Hippocampal formation (tissue), 2 donors: ENCODE measurements at places on chromosomes 1 and 21.

GRCh38 chr1:100382657-100383056 is 30.4 kb downstream of the CDC14A start:
- no peak for DNase-seq

DNA sequence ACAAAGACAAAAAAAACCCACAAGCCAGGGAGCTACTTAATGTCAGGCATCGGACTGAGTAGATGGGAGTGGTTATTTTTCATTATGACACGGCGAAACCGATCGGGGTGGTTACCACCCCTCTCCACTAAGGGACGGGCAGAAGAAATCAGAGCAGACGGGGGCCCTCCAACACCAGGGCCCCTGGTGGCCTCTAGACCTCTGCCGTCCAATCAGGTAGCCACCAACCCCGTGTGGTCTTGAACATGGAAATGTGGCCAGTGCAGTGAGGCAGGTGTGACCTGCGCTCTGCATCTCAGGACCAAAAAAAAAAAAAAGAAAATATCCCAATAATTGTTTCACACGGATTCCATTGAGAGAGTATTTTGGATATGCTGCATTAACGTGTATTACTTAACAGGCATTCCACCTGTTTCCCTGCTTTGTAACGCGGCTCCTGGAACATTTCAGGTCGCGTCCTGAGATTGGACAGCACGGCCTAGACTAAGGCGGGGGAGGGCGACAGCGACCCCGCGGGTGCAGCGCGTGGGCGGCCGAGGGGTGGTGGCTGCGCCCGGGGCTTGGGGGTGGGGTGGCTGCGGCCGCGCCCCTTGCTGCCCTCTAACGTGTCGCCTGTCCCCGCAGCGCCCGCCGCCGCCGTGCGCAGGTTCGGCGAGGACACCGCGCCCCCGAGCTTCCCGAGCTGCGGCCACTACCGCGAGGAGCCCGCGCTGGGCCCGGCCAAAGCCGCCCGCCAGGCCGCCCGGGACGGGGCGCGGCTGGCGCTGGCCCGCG is 48.3 kb downstream of the SIM2 start:
- no peak for DNase-seq

GRCh38 chr1:241536304-241536703 is 4.1 kb downstream of the KMO start:
- no peak for DNase-seq

DNA sequence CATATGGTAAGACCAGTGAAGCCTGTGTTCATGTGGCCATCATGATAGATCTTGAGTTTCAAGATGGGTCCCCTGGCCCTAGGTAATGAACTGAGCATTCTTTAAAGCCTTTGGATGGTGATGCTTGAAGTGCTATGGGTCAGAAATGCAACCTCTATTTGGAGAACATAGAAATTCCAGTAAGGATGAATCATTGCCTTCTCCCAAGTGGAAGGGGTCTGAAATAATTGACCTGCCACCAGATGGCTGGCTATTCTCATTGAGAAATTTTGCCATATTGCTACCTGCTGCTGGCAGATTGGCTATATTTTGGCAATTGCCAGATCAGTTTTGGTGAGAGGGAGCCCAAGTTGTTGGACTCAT is 739 bp upstream of the IFI6 start:
- no peak for DNase-seq

GRCh38 chr1:25485536-25486411 is 55.1 kb downstream of the MACO1 start:
- DNase-seq, result no peak

DNA sequence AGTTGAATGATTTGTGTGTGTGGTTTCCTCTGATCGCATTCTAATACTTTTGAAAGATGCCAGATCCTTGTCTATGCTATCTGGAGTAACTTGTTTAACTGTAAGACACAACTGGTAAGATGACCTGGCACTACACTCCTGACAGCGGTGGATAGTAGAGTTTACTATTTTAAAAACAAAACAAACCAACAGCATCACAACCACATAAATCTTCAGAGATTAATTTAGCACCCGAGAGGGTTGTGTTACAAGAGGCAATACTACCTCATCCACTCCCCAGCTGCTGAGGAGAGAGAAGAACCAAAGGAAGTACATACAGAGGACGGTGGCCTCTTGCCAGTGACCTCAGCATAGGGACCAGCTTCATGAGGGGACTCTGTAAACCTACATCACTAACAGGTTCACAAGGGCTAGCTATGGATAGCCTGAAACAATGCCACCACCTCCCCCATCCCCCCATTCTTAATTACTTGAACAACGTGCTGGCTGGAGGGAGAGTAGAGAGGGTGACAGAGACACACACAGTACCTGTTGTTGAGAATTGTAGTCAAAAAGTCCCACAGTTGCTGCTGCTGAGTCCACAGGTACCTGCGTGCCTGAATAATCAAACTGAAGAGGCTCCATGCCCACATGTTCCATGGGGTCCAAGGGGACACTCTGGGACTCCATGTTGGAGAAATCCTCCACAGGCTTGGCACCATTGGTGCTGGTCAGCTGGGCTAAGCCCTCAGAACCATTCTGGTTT is 73.5 kb downstream of the PUM1 start:
- DNase-seq, result no peak

DNA sequence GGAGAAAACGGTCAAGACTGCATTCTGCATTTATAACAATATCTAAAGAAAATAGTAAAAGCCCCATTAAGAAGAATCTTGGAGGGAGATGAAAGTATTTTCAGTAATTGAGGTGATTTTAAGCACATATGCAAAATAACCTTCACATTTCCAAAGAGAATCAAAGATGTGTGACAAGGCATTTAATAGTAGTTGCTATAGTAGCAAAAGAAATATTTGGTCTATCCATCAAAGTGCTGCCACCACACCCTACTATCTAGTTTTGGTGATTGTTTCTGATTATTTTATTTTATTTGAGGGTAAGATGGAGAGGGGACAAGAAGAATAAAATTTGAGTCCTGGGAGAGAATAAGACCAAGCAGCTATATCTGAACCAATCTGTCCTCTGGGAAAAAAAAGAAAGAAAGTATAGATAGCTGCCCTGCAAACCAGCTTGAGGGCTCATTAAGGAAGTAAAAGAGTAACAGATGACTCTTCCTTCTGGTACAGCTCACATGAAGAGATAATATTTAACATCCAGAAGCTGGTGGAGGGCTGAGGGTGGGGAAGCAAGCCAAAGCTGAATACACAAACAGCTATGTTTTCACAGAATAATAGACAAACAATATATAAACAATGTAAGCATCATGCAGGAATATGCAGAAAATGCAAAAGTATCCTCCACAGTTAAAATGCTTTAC is 47.2 kb upstream of the RASAL2 start:
- DNase-seq, result no peak

- DNase-seq, result no peak
Measured at GRCh38 chr1:161287482-161288054, 22.2 kb downstream of the MPZ start.

DNA sequence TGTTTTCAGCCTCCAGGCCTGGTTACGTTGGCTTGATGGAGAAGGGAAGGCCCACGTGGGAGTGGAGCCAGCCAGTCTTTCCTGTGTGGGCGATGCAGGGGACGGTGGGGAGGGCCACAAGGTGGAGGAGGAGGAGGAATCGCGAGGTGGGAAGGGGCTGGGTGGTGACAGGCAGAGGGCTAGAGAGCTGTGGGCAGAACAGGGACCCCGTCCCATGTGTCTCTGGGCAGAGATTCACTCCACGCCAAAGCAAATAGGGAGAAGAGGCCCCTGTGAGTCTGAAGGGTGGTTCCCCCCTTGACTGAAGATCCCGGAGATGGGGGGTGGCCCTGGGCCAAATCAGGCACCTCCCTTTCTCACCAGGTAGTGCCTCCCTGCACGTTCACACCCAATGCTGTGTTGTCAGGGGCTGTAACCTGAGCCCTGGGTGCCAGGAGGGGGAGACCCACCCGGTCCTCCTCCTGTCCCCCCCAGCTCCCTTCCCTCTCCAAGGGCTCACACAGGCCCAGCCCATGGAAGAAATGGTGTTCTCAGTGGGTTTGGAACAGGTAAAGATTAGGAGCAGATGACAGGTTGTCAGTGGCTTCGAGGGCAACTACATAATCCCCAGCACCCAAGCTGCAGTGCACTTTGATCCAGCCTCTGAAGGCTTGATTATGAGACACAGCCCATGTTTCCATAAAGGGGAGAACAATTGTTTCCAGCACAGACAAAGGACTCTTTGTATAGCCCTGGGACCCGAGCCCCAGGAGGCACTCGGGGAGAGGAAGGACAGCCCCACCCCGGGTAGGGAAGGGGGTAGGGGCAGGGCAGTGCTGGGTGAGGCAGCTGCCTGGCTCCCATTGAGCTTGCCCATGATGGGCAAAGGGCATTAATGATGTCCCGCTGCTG is 37.7 kb upstream of the GPR37L1 start:
- peak; percentile 91 for DNase-seq

DNA sequence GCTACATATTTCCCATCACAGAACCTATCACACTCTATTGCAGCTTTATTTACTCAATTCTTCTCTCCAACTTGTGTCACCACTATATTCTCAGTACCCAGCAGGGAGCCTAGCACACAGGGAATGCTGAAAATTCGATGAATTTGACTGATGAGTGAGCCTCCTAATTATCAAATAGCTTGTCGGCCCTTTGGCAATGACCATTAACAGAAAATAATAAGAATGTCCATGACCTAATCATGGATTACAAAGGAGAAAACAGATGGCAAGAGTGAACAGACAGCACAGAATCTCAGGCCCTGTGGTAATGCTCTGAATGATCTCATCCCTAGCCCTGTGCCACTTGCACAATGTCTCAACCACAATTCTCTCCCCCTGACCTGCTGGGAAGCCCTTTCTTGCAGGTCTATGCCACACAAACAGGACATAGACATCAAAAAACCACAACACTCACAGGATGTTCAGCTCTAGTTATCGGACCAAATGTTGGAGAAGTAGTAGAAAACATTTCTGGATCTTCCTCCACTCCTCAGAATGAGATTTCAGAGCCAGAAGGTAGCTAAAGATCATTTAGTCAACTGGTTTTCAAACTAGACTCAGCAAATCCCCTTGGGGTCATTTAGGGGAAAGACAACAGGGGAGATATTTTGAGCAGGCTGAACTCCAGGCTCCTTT is 68.4 kb downstream of the LUZP1 start:
- no peak for DNase-seq

DNA sequence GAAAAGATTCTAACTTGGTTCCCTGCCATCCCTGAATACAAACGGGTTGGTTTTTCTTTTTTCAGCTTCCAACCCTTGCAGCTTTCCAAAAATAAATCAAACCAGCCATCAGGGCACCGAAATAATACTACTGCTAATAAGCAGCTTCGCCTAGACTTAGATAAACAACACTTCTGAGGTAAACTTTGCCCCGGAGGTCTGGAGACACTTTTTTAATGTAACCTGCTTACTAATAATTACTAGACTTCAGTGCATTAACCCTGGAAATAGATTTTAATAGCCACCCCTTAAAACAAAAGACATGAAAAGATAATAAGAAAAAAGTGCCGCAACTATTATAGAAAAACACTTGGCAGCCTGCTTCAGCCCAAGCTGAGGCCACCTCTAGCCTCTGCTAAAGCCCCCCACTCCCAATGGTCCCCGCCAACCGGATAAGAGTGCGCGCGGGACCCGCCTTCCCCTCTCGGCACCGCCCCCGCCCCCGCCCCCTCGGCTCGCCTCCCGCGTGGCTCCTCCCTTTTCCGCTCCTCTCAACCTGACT is 405 bp upstream of the GADD45A start:
- no peak for DNase-seq

- no peak for DNase-seq
Measured at GRCh38 chr1:51581238-51581637, 35.7 kb upstream of the OSBPL9 start.

DNA sequence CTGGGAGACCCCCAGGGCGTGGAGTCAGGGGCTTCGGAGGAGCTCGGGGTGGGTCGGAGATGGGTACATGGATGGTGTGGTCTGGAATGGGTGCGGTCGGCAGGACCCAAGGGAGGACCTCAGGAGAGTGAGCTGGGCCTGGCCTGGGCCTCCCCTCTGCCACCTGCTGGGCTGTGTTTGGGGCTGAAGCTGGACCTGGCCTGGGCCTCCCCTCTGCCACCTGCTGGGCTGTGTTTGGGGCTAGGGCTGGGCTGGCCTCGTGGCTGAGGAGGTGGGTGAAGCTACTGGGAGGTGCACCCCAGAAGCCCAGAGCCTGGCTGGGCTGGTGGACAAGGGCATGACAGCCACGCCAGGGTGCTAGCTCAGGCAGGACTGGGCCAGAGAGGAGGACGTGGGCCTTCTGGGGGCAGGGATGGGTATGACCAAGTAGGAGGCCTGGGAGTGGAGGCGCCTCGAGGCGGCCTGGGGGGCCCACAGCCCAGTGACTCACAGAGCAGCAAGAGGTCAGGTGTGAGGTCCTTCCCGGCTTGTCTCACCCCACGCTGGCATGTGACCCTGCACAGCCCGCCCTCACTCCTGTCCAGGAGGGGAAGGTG is 14.5 kb downstream of the SAMD11 start:
- no peak for DNase-seq

GRCh38 chr1:22339237-22339636 is 112.4 kb upstream of the ZBTB40 start:
- no peak for DNase-seq

DNA sequence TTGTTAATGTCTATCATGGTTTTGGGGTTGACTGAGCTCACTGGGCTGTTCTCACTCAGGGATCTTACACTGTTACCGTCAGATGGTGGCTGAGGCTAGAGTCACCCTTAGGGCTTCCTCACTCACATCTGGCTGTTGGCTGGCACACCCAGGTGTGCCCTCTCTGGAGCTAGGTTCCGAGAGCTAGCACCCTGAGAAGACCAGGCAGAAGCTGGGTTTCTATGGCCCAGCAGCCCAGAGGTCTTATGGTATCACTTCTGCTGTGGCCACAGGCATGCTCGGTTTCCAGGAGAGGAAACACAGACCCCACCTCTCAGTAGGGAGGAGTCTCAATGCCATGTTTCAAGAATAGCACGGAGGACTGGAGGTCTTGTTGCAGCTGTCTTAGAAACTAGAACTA is 20.7 kb upstream of the KIF1B start:
- no peak for DNase-seq

GRCh38 chr1:18829671-18830070 is 29.8 kb downstream of the TAS1R2 start:
- DNase-seq, result no peak

- DNase-seq, result no peak
Measured at GRCh38 chr1:109819906-109820305, 56.2 kb upstream of the EPS8L3 start.

DNA sequence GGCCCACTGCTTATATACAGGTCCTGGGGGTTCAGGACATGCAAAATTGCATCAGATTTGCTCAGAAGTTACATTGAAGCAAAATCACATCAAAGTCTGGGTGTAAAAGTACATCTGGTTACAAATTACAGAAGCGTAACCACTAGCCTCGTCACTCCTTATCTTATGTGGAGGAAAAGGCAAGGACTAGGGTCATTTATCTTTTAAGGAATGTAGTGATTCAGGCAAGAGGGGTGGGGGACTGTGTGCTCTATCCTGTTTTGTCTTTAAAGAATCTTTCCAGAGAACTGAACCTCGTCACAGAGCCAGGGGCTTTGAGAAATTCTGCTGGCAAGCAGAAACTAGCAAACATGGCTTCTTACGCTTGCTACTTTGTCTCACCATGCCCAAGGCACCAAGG is 61.1 kb upstream of the RAB4A start:
- no peak for DNase-seq
